Stimulated activated CD4-positive, alpha-beta T cell treated with anti-CD3 and anti-CD28 coated beads, Interleukin-4, amount 100 ng/mL, for 4 hours (primary cell): ENCODE measurements at places on chromosomes 1 and 21.

DNA sequence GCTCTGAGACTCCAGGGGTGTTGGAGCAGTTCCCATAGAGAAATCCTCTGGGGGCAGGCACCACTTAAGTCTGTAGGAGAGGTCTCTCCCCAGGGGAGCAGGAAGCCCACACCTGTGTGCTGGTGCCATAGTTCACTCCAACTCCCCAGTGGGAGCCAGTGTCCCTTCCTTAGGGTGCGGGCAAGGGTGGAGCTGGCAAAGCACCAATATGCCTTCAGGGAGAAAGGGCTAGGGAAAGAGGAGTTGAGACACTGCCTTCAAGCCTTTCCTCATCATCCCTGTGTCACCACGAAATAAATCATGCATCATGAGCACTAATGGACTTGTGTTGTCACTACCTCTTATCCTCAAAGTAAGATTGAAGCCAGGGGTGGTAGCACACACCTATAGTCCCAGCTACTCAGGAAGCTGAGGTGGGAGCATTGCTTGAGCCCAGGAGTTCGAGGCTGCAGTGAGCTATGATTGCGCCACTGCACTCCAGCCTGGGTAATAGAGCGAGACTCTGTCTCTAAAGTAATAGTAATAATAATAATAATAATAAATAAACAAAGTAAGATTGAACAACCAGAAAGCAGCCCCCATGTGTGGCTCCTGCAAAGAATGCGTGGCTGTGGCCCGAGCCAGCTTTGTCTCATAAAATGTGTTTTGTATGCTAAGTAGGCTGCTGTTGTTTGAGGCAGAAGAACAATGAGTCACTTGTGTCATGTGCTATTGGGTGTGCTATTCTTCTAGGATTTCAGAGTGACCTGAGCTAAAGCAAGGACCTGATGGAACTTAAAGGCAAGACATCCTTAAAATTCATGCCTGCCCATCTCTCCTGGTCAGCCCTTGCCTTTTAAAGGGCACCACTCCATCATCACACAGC is 6.7 kb upstream of the TIE1 start:
- no peak for DNase-seq

GRCh38 chr1:181033799-181034451 is at the start of gene MR1:
Gene MR1 (plus strand): TSS chr1:181033983. CDS start chr1:181034008, 25 bp downstream.
- DNase-seq: no peak

- DNase-seq: no peak
These were observed 5.9 kb downstream of the SLAMF7 start for GRCh38 chr1:160744852-160745520.

DNA sequence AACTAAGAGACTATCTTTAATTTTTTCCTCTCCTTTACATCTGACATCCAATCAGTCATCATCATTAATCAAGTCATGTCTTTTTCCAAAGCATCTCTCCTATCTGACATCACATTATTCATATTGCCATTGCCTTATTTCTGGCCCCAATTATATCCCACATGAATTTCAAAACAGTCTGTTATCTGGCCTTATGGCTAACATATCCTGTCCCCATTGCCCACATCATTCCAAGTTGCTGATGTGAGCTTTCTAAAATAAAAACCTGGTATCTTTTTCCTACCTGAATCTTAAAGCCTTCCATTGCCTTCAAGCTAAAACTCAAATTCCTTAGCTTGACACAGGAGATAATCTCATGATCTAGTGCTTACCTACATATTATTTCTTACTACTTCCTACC is 283.9 kb downstream of the LRRC40 start:
- DNase-seq: no peak

DNA sequence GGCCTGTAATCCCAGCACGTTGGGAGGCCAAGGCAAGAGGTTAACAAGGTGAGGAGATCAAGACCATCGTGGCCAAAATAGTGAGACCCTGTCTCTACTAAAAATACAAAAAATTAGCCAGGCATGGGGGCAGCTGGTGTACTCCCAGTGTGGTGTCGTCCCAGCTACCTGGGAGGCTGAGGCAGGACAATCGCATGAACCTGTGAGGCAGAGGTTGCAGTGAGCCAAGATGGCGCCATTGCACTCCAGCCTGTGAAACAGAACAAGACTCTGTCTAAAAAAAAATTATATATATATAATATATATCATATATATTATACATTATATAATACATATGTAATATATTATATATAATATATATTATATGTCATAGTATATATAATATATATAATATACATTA is 249.2 kb upstream of the TPTE start:
- no peak for DNase-seq

GRCh38 chr1:215488850-215489249 is 78.3 kb upstream of the KCTD3 start:
- DNase-seq: no peak

- DNase-seq: no peak
These were observed 34.5 kb downstream of the DIRAS3 start for GRCh38 chr1:68015971-68016370.

- DNase-seq: no peak
These were observed 373.1 kb upstream of the USP24 start for GRCh38 chr1:55588309-55588708.

- DNase-seq: no peak
These were observed 39.6 kb upstream of the PRSS38 start for GRCh38 chr1:227775841-227776240.

DNA sequence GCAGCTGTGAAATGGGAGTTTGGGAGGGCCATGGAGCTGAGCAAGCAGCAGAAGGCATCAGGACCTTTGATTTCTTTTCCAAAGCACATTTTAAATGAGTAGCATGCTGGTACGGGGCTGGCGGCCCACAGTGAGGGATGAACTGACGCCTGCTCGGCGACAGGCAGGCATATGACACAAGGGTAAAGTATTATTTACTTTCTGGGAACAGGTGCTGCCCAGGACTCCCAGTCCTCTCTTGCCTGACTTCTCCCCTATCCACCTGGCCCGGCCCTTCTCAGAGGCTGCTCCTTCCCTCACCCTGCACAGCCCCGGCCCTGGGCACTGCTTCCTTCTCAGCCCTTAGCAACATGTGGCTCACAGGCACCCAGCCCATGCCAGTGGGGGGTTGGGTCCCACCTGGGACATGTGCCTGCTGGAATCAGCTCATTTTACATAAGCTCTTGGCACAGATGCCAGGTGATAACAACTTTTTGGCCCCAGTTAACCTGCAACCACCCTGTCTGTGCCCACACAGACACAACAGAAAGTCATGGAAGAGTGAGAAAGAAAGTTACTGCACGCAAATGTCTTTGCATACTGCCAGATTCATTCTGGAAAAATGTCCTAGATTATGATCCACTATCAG is 112.3 kb upstream of the GADD45A start:
- no peak for DNase-seq

DNA sequence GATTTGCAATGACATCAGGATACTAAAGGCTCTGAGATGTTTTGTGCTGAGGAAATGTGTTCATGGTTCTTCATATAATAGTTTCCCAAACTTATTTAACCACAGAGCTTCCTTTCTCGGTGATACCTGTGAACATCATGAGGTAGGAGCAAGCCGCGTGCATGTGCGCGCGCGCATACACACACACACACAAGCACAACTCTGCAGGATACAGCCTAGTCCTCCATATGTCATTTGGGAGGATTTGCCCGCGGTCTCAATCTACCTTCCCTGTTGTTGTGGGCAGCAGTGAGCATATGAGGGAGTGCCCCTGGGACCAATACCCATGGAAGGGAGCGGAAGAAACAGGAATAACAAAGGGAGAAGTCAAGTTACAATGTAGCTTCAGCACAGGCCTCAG is 12.2 kb upstream of the TTC4 start:
- DNase-seq: no peak

DNA sequence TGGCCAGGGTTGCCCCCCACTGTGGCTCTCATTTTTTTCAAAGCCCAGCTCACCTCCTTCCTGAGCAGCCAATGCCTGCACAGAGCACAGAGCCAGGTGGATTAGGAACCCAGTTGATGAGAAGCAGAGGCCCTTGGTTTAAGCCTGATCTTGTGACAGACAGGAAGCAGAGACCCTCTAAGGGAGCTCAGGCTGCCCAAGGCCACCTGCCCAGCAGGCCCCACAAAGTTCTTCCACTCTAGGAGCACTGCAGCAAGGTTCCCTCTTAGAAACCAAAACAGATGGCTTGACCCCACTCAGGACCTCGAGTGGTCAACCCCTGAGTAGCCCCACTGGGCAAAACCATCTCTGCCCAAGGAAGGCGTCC is 25.5 kb upstream of the PRSS38 start:
- DNase-seq: no peak
